ENCODE measurements at places on chromosomes 1 and 21.

GRCh38 chr1:119141020-119141424, 569 bp upstream of the WARS2 start:
- DNase-seq: no peak

- DNase-seq: no peak
These were observed 8.3 kb upstream of the TNFRSF1B start for GRCh38 chr1:12158357-12159092.

DNA sequence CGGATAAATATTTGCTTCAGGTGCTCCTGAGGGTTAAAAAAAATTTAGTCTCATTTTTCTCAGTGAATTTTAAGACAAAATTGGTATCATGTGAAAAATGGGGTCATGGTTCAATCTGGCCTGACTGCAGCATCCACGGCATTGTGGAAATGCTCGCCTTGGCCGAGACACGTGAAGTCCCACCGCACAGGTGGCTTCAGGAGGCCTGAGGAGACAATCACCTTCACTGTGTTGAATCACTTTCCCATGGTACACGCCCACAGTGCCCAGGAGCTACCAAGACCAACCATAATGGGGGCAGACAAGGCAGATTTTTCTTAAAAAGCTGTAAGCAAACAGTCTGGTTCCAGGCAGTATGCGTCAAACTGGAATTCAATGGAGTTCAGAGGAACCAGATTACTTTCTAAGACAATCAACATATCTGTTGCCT, 11.0 kb upstream of the CPLANE2 start:
- no peak for DNase-seq

DNA sequence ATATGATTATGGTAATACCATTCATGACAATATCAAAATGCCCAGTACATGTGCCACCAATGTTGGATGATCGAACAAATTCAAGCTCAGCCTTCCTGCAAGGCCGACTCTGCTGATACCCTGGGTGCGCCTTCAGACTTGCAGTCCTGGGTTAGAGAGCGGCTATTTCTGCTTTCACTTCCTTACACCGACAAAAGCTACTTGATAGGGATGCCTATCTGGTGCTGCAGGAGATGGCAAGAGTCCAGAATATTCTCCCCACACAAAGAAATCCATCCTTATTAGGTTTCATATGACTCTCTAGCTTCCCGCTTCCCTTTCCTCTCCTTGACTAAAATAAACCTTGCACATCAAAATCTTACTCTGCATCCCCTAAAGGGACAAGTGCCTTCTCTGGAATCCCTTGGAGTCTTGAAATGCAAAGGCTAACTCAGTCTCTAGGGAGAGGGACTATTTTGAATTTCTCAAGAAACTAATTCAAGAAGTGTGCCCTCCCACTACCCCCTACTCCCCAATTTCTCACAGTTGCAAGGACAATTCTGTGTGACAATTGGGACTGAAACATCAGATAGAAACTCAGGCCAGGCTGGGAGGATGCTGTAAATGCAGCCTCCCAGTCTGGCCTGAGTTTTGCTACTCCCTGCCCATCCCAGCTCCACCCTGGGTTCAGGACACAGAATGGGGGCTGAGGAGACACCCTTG, 103.1 kb upstream of the USP24 start:
- DNase-seq: peak; percentile 54

Data from CMK (cell line).